ENCODE measurements at places on chromosomes 5 and 9.
A peak's percentile ranks its signal among the peaks of the same experiment; 100 is the strongest.

DNA sequence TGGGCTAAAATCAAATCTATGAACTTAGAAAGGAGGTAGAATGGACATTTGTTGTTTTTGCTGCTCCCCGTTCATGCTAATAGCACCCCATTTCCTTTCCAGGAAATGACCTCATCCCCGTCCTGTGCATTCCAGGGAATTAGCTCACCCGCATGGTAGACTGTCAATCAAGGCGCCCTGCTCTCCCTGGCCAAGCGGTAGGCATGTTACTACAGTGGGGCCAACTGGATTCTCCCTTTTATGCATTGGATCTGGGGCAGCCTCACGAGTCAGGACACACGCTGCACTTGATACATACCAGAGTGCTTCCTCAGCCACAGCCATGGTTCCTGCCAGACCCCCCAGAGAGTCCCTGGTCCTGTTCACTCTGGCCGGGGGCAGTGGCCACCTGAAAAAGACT lies 111.0 kb upstream of the PTCH1 start:
- no peak for DNase-seq

DNA sequence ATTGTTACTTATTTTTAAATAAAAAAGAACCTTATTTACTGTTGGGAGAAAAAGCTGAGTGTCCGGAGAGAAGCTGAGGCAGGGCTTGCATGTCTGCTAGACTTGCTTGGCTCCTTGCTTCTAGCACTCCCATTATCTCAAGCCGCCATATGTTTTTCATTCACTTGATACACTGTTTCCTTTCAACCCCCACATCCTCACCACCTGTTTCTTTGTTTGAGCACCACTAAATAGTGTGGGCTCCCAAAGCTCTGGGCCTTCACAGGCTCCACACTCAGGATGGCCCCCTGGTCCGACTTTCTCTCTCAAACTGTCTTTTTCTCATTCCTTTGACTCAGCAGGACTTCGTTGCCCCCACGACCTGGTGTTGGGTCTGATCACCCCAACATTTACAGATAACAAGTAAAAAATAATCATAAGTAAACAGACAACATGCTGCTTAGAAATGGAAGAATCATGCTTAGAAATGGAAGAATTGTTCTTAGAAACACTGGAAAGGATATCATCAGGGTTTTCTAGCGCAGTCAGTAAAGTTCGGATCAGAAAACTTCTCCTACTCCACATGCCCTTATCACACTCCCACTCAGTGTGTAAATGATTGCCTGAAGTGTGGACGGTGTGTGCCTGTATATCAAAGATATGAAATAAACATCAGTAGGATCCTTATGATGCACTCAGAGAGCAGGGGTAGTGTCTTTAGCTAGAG lies 58.5 kb downstream of the APTX start:
- DNase-seq, result no peak

DNA sequence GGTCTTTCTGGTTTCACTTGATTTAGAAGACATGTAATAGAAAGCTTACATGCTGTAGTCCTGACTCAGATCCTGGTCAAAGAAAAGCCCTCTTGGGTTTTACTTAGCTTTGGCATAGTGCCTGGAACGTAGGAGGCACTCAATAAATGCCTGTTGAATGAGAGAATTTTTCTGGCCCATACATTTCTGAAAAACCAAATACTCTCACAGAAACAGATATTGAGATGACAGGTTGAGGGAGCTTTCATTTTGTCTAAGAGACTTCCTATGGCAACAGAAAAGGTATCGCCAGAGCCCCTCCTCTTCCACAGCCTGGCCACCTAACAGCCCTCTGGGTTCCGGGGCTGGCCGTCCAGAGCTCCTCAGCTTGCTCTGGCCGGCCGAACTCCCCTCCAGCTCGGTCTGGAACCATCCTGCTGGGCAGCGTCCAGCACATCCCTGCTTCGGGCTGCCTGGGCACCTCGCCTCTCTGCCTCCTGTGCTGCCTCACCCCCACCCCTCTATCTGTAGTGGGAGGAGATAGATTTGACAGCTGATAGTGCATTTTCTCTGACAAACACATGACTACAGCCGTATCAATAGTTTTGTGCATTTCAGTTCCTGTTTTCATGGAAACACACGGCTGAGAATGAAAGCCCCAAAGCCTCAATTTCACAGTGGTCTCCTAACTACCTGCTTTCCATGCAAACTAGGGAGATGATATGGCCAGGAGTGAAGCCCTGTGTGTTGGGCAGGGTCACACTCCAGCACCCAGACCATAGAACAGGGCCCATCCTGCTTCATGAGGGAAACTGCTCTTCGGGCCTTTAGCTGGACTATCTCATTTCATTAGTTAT lies 1.1 kb downstream of the IL4 start:
- no peak for DNase-seq

- DNase-seq, result peak; percentile 4
Measured at GRCh38 chr5:87121304-87122150, 146.2 kb upstream of the RASA1 start.

DNA sequence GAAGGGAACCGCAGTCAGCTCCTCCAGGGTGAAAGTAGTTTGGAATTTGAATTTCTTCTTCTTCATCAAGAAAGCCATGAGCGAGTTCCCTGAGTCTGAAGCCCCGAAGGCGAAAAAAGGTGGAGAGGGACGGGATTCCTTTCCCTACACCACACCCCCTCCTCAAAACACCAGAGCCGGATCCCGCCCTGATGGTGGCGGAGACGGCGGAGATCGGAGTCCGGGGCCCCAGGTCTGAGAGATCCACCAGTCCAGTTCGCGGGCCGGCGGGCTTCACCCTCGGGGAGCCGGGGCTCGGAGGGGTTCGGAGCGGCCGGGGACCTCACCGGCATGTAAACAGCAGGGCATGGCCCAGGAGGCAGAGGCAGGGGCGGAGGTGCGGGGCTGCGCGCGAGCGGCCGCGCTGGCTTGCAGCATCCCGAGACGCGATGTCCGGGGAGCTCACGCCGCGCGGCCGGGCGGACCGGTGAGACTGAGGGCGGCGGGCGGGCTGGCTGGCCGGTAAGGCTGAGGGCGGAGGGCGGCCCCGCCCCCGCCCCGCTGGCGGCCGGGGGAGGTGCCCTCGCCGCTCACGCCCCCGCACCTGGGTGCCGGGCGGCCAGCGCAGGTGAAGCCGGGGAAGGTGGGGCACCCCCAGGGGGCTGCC lies 606 bp downstream of the EEIG1 start:
- DNase-seq, result no peak

- peak; percentile 38 for DNase-seq
Measured at GRCh38 chr9:134301387-134302129, 24.7 kb upstream of the RXRA start.

GRCh38 chr5:11289208-11289607 lies 528.2 kb upstream of the DAP start:
- no peak for DNase-seq

GRCh38 chr9:115643948-115644727 lies 509.5 kb upstream of the PAPPA start:
- no peak for DNase-seq

DNA sequence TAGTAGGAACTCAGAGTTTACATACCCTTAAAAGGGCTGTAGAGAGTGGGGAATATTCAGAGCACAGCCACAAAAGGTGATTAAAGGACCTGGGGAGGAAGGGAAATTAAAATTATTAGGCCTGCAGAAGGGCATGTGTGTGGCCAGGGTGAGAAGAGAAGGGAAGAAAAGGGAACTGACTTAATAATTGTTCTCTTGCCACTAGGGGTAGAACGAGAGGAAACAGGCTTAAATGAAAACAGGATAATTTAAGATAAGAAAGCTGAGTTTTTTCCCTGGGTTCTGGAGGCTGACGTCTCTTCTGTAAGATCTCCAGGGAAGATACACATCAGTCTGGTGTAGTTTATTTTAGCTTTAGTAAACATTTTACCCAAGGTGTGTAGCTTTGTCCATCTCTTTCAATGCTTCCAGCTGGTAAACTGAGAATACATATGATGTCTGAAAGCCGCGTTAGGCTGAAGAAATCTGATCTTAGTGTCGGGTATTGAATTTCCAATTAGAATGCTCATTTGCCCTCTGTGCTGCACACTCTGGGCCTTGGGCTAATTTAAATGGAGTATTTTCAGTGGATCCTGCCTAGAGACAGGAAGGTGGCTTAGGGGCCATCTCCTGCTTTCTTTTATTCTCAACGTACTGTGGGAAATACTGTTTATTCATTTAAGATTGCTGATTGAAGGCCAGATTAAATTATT lies 416.8 kb downstream of the TMEM38B start:
- no peak for DNase-seq

DNA sequence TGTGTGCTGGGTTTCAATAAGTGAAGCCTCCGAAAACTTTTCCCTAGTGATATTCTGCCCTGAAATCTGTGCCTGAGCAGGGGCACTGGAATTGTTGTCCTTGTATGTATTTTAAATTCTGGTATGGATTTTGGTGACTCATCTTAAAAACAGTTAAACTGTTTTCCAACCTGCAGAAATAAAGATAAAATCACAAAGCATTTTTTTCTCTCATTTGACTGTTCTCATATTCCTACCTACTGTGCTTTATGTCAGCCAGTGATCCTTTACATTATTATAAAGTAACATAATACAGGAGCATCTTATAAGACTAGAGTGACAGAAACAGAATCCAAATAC lies 10.9 kb upstream of the TAF11L2 start:
- DNase-seq, result no peak

GRCh38 chr5:17129093-17129849 lies 88.2 kb upstream of the BASP1 start:
- DNase-seq, result no peak

DNA sequence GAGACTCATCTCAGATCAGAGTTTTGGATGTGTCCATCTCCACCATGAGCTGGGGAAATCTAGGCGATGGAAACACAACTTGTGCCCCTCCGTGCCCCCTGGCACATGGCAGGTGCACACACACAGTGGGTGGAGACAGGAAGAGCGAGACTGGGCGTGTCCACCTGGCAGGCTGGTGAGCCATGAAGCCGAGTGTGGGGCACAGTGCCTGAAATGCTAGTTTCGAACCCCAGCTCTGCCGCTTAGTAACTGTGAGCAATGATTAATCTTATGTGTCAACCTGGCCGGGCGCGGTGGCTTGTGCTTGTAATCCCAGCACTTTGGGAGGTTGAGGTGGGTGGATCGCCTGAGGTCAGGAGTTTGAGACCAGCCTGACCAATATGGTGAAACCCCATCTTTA lies 80.8 kb upstream of the RNU6ATAC start:
- DNase-seq, result no peak

- no peak for DNase-seq
Measured at GRCh38 chr9:100020121-100020795, 78.5 kb downstream of the ERP44 start.

- DNase-seq, result no peak
Measured at GRCh38 chr9:134632329-134632728, 9.3 kb upstream of the COL5A1 start.

- no peak for DNase-seq
Measured at GRCh38 chr9:123556464-123557435, 200.8 kb downstream of the CRB2 start.

GRCh38 chr5:58774937-58775336 lies 192.1 kb downstream of the RAB3C start:
- DNase-seq, result no peak

Data from activated CD8-positive, alpha-beta memory T cell treated with anti-CD3 and anti-CD28 coated beads for 1 hour (primary cell).